ENCODE measurements at places on chromosomes 7 and 10.
A peak's percentile ranks its signal among the peaks of the same experiment; 100 is the strongest.

- DNase-seq, result no peak
Observed at GRCh38 chr7:38372290-38372689, 98.9 kb upstream of the TARP start.

GRCh38 chr7:107017965-107018719 is 26.4 kb upstream of the PRKAR2B start:
- no peak for DNase-seq

GRCh38 chr10:104076743-104077160 is 8.9 kb downstream of the COL17A1 start:
- DNase-seq, result no peak

- no peak for DNase-seq
Observed at GRCh38 chr10:31262672-31263071, 56.3 kb upstream of the ZEB1 start.

DNA sequence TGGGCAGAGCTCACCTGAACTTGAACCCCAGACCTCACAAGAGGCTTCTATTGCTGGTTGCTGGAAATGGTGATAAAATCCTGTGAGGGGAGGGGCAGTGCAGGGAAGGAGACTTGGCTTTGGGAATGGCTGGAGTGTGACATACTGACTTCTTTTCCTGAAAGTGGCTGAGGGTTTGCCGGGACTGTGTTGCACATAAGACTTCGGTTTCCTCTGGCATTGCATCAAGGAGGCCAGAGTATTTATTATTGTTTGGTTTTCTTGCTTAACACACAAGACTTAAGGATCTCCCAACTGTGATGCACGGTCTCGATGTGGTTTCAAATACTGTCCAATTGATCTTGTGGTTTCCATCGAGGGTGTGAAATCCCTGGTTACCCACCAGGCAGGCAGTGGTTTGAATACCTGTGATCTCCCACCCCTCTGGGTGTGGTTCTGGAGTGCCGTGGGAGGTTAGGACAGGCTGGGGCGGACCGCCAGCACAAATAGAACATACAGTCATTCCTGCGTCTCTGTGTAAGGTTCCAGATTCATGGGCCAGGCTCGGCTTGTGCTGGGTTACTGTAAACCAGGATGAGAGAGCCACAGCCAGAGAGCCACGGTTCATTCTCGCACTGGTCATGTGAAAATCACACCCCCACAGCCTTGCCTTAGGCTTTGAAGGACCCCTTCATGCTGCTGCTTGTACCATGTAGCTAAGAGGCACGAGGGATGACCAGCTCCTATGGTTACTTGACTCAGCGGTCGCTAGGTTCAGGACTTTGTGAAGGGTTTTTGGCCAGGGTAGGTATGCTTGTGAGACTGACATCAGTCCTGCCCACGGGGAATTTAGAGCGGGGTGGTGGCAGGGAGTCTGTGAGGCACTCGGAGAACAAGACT is 39.2 kb downstream of the WBP1L start:
- DNase-seq, result no peak

DNA sequence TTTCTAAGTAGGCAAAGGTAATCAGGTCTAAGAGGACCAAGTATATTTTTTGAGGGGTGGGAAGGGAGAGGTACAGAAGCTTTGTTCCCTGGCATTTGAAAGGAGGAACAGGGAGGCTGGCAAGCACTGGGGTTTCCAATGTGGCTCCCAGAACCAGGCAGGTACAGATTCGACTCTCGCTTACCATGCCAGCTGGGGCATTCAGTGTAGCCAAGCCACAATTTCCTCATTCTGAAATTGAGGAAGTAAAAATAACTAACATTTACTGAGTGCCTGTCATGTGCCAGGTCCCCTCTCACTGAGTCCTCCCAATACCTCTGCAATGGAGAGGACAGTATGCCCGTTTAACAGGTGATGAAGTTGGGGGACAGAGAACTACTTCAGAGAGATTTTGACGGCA is 45.9 kb upstream of the BET1 start:
- peak; percentile 55 for DNase-seq

DNA sequence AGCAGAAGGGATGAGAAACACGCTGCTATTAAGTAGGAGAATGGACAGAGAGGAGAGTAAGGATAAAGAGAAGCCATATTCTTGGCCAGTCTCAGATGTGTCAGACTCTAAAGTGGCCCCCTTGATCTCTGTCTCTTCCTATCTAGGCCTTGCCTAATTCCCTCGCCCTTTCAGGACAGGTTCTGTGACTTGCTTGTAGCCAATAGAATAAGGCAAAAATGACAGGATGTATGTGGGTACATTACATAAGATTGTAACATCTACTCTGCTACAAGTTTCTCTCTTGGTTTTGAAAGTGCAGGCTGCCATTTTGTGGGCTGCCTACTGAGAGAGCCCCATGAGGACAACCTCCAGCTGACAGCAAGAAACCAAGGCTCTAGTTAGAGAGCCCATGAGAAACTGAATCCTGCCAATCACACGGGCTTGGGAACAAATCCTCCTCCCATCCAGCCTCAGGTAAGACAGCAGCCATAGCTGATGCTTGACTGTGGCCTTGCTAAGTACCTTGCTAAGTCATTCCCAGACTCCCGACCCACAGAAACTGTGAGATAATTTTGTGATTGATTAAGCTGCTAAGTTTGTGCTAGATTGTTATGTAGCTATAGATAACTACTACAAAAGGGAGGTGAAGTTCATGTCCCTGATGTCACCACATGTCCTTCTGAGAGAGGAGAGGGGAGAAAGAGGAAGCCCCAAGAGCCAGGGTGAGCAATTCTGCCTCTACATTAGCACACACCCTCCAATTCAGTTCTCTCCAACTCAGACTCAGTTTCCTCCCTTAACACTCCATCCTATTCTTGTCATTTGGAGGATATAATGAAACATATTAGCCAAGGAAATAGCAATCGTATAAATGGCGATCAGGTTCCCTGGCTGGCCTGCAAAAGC is 185.5 kb downstream of the SGMS1 start:
- peak; percentile 40 for DNase-seq

GRCh38 chr10:132266594-132267161 is 41.1 kb downstream of the STK32C start:
- DNase-seq, result no peak

GRCh38 chr7:68564306-68565135 is 1033.8 kb upstream of the AUTS2 start:
- no peak for DNase-seq

GRCh38 chr10:132921818-132922807 is 20.3 kb downstream of the CFAP46 start:
- DNase-seq, result no peak

GRCh38 chr7:139771001-139771956 is 6.5 kb downstream of the HIPK2 start:
- peak; percentile 84 for DNase-seq

GRCh38 chr7:138460649-138461607 is 869 bp downstream of the TRIM24 start:
- DNase-seq, result peak; percentile 60

DNA sequence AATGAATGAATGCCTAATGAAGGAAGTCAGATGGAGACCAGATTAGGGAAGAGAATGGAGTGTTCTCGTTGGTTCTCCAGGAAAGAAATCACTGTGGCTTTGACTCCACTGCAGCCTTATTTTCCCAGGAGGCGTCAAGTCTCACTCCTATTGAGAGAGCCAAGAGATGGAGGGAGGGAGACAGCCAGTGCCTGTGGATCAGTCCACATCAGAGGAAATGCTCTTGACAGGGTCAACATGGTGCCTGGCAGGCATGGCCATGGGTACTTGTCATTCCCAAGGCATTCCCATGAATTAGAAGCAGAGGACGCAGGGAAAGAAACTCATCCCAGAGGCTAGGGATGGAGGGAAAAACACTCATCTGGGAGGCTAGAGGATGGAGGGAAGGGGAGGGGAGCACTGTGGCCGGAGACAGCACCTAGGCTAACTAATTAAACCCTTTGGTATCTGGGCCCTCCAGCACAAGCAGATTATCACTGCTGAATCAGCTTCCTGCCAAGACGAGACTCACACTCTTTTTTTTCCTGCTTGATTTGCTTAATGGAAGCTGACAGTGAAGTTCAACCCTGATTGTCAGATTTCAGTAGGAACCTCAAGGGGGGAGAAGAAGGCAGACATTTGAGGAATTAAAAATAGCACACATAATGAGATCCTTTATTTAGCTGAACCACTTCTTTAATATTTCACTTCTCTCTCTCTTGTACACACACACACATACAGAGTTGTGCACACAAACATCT is 1233.2 kb upstream of the AUTS2 start:
- DNase-seq, result no peak

DNA sequence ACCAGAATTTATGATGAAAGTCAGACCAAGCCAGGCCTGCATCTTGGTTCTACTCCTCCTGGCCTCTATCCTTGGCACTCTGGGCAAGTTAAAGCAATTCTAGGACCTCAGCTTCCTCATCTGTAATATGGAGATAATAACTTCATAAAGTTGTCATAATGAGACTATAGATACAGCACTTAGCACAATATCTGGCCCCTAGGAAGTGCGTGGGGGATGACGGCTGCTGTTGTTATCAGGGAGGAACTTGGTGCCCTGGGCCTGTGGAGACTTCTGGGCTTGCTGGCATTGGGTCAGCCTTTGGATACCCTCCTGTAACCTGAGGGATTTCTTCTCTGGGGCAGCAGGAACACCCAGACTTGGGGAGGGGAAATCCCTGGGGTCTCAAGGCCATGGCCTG is 27.6 kb downstream of the PFKFB3 start:
- DNase-seq, result no peak

GRCh38 chr10:99920486-99920885 is 89.3 kb downstream of the DNMBP start:
- no peak for DNase-seq

DNA sequence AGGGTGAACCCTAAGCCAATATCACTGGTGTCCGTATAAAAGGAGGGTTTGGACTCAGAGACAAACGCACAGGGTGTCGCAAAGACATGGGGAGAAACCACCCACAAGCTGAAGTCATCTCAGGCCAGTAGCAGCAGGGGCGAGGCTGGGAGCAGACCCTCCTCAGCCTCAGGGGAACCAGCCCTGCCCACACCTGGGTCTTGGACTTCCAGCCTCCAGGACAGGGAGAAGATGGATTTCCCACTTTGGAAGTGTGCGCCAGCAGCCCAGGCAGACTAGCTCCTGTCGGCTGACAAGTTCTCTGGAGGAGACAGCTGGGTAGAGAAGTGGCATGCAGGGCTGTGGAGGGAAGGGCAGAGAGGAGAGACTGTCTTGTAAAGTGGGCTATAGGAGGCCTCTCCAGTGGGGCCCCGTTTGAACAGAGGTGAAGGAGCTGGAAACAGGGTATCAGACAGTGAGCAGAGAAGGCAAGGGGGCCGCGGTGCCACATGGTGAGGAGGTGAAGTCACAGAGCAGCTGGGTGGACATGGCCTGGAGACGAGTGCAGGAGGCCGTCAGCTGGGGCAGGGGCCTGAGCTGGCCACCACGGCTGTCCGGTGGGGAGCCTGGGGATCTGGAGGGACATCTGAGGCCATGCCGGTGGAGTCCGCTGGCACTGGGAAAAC is 475.6 kb downstream of the PTPRN2 start:
- DNase-seq, result no peak

GRCh38 chr7:116138202-116138801 is 72.0 kb upstream of the TES start:
- DNase-seq, result peak; percentile 79

DNA sequence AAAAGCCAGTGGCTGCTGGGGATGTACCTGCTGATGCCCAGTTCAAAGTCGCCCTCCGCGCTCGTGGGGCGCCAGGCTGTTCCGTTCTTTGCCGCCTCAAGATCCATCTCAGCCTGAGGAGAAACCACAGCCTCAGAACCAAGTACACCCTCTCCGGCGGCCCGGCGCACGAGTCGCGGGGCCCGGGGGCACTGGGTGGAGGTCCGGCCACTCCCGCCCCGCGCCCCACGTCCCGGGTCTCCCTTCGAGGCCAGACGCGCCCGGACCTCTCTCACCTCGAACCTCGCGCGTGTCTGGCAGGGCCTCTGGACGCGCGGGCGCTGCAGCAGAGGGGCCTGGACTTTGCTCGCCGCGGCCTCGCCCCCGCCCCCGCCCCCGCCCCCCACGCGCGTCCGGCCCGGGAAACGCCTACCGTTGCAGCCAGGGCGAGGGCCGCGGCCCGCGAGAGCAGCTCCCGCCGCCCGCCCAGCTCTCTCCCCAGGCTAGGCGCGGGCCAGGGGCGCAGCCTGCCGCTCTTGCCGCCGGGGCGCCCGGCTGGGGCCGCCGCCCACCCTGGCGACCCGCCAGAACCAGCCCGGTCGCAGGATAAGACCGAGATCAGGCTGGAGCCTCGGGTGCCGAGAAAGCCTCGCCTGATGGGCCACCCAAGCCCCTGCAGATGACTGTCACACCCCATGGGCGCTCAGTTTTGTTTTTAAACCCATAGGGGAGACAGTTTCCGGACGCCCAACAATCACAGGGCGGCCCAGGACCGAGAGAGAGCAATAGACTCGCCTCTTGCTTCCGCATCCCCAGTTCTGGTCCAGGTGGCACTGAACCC is at the start of gene ABCB4:
Gene ABCB4, minus strand, starts transcription at position 322 of the 820 bp plus-strand sequence. Its CDS starts 215 bp downstream, at position 107.
- DNase-seq, result peak; percentile 14

DNA sequence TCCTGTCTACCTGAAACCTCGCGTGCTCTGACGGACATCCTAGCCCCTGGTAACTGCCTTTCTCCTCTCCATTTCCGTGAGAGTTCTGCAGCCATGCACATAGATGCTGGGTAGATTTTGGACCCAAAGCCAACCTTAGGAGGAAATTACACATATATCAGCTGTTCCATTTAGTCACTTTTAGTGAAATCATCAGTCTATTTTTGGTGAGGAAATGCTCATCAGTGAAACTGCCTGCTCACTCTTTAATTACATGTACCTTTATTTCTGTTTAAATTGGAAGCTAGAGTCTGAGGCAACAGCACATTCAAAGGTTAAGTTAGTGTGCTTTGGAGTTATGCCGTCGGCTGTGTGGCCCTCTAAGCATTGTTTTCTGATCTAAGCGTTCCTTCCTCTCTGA is 231.3 kb downstream of the WDR37 start:
- DNase-seq, result peak; percentile 24

GRCh38 chr10:86872757-86873156 is 84.7 kb downstream of the MMRN2 start:
- peak; percentile 72 for DNase-seq

- no peak for DNase-seq
Observed at GRCh38 chr10:101749047-101750016, 26.6 kb downstream of the FGF8 start.

- DNase-seq, result no peak
Observed at GRCh38 chr7:45215601-45216062, 58.0 kb downstream of the RAMP3 start.

DNA sequence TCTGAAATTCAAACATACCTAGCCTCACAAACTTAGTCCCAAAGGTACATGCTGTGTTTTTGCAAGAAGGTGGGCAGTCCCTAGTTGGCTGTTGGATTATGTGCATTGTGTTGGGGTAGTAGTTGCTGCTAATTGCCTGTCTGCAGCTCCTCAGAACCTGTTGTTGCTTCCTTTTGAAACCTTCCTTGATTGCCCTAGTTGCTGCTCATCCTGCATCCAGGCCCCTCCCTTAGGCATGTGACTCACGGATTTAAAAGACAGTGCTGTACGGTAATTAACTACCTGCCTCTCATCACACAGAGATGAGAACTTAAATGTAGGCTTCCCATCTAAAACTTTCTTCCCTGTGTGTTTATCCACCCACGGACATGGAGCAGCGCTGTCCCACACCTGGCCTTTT is 67.7 kb downstream of the BMPR1A start:
- no peak for DNase-seq

Measured in suppressor macrophage treated with lipopolysaccharide for 4 hours (primary cell).